A673 (cell line): ENCODE measurements at places on chromosomes 13 and 19.
A peak's percentile ranks its signal among the peaks of the same experiment; 100 is the strongest.

DNA sequence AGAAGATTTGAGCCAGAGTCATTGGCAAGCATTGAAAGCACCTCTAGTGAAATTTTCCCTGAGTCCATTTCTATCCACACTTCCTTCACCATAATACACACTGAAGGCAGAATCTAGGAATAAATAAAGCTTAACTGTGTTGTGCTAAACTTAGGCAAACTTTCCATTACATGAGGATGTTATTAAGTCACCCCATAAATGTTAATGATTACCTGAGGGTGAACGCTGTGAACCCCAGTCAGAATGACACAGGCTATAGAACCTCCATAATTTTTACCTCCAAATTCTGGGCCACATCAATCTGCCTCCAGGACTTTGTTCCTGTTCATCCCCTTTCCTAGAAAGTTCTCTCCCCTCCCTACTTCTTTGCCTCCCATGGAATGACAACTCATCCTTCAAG lies 71.0 kb downstream of the RAP2A start:
- DNase-seq = no peak

- DNase-seq = no peak
These were observed 69.2 kb upstream of the TM9SF2 start for GRCh38 chr13:99431927-99432608.

- no peak for DNase-seq
These were observed 71.6 kb upstream of the ZDHHC20 start for GRCh38 chr13:21530656-21531055.

DNA sequence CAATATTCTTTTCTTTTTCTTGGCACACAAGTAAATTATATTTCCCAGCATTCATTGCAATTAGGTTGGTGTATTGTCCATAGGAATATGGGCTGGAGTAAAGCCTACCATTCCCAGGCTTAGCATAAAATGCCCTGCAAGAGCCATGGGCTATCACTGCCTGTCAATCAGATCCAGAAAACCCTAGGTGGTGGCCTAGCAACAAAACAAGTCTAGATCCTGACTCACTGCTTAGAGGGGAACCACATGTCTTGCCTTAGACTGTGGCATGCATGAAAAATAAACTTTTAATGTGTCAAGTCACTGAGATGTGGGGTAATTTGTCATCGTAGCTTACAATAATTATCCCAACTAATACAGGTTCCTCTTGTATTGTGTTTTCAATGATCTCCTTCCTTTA lies 16.2 kb downstream of the SOX21 start:
- no peak for DNase-seq

- no peak for DNase-seq
These were observed 108.3 kb downstream of the DOCK9 start for GRCh38 chr13:98869408-98870090.

DNA sequence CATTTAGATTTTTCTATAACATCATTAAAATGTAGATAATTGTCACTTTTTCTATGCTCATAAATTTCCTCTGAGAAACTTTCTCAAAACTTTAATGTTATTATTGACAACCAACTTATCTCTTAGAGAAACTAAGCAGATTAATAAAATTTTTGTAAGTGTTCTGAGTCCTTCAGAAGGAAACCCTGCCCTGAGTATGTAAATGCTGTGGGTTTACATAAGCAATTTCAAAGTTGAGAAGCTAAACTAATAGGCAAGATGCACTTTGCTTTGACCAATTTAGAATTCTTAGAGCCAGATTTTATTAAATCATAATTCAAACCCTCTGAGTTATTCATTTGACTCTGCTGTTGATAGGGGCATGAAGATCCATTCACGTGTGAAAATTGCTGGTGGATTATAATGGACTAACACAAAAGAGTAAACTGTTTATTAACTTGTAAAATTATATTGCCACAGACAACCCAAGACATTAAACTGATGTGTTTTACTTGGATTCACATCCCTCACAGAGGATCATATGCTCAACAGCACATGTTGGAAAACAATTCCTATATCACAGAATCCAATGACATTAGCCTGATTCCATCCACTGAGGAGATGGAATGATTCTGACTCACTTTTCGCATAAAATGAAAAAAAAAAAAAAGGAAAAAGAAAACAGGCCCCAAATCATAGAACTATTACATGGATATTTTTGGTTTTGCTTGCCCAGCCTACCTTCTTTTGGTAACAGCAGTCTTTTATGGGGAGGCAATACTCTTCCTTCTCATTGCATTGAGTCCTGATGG lies 453.7 kb upstream of the HTR2A start:
- no peak for DNase-seq

DNA sequence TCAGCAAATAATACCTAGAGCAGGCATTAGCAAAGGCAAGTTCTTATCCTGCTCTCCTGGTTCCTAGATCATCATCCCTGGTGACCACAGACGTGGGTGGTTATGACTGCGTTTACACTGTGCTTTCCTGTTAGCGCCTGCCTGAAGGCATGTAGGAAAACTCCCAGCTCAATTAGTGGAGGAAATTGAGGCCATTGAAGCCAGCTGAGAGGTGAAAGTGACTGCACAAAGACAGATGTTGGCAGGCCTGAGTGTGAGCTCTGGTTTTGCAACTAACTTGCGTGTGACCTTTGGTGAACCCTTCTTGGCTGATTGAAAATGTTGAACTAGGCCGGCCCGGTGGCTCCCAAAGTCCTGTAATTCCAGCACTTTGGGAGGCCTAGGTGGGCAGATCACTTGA lies 17.5 kb upstream of the NWD1 start:
- peak; percentile 38 for DNase-seq

- no peak for DNase-seq
These were observed 42.4 kb downstream of the PSG3 start for GRCh38 chr19:42697884-42698283.

DNA sequence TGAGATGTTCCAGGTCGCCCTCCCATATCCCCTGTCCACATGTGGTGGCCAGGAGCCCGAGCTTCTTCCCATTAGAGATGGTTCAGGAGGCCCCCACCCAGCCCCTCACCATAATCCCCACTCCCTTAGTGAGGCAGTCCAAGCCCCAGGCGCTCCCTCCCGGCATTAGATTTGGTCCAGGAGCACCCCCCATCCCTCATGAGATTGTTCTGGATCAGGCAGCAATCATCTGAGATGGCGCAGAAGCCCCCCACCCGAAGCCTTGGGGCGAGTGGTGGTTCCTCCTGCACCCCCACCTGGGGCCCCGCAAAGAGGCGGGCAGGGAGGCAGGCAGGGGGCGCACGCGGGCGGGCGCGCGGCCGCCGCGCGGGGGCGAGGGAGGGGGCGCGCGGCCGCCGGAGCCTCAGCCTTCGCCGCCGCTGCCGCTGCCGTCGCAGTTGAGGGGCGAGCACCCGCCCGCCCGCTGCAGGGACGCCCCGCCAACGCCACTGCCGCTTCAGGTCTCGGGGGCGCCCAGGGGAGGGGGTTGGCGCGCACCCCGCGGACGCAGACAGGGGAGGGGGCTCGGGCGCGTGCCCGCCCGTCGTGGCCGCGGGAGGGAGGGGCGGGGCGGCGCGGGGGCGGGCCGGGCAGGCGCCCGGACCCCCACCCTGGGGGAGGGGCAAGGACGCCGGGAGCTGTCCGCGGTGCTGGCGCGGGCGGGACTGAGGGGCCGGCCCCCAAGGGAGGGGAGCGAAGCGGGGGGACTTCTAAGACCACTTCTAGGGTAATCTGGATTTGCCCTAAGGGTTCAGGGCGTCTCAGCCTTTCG lies 46.4 kb upstream of the SHKBP1 start:
- peak; percentile 69 for DNase-seq

DNA sequence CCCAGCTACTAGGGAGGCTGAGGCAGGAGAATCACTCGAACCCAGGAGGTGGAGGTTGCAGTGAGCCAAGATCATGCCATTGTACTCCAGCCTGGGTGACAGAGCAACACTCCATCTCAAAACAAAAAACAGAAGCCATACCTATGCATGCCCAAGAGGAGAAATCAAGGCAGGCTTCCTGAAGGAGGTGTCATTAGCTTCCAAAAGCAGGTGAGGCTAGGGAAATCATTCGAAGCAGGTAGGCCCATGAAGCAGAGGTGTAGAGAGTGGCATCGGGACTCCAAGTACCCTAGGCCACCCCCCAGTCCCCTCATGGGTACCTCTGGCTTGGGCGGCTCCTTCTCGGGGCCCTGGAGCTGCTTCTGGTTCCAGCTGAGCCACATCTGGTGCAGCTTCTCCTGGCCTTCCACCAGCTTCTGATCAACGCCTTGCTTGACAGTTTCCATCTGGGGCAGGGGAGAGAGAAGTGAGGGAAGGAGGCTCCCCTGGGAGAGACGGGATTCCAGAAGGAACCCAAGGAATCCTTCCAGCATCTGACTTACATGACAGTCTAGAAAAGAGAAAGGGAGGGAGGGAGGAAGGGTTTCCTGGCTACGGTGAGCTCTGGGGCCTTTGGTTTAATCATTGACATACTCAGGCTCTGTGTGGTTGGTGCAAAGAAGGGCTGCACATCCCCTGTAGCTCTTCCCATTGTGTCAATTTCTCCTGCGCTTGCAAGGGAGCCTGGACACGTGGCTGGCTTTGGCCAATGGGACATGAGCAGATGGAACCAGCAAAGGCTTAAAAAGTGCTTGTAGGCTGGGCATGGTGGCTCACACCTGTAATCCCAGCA lies 13.1 kb upstream of the TICAM1 start:
- no peak for DNase-seq

GRCh38 chr19:51948975-51949374 lies 21.7 kb downstream of the ZNF613 start:
- DNase-seq = peak; percentile 14

DNA sequence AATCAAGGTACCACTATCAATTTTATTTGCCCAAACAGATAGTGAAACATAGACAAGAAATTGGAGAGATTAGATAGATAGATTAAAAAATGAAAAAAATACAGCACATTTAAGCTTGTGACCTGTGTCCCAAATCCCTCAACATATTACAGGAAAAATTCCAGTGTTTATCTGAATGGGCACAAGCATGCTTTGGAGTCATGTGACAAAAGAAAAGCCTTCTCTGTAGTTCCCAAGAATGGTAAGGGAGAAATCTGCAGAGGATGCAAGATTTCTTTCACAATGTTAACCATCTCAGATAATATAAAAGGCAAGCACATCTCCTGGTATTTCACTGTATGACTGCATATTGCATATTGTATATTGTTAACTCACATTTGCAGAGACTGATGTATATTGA lies 168.0 kb downstream of the PCDH9 start:
- no peak for DNase-seq
